ENCODE measurements at places on chromosomes 6 and 20. TPM values are rescaled to one million over a fixed set of nuclear protein-coding genes. Genes with fewer than 3 reads are reported as not detected.

- DNase-seq, result no peak
Observed at GRCh38 chr6:86331919-86332318, 605.4 kb upstream of the HTR1E start.

DNA sequence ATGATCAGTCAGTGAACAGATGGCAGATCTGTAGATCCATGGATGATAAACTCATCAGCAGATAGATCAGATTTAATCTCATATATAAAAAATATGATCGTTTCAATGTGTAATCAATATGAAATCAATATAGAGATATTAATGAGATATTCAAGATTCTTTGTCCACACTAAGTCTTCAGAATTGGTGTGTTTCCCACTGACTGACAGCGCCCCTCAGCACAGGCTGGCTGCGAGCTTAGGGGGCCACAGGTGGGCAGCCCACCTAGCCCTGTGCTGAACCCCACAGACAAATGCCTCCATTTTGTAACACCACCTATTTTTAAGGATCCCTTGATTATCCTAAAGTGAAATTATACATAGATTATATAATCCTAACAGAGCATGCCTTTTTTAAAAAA is 32.3 kb downstream of the FRMD1 start:
- no peak for DNase-seq

GRCh38 chr6:140083375-140083774 is 708.9 kb upstream of the CITED2 start:
- DNase-seq, result no peak

GRCh38 chr20:41499961-41500725 is 118.0 kb downstream of the CHD6 start:
- no peak for DNase-seq

- no peak for DNase-seq
Observed at GRCh38 chr6:34438705-34439104, 12.8 kb upstream of the RPS10 start.

DNA sequence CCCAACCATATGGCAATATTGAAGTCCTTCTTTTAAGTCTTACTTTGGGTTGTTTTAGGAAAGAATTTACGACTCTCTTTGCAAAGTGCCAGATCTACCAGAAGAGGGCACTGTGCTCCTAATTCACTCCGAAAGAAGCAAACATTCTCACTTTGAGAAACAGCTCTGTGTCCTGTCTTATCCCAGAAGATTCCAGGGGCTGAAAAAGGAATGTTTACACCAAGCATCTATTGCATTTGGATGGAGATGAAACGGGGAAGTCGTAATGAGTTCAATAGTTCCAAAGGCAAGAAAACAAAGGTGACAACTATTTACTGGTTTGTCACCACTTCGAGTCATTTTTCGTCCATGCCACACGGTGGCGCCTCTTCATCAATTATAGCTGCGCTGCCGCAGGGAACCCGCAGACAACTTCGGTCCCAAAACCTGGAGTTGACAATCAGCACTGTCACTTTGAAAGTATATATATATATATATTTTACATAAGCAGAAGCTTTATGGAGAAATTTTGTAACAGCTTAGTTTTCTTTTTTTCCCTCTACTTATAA is 121.6 kb downstream of the MOXD1 start:
- DNase-seq, result peak; percentile 62

DNA sequence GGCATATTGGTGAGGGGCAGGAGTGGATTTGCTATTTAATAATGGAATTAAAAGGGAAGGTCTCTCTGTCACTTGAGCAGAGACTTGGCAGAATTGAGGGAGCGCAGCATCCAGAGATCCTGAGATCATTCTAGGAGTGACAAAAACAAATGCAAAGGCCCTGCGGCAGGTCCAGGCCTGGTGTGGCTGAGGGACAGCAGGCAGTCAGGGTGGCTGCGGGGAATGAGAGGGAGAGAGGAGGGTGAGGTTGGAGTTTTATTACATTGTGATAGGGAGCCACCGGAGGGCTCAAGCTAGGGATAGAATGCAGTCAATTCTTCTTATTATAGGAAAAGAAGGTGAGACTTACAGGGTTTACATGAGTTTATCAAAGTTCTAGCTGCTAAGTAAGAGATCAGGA is 59.5 kb upstream of the PBOV1 start:
- no peak for DNase-seq

- DNase-seq, result no peak
Observed at GRCh38 chr6:170159022-170159965, 131.6 kb downstream of the DLL1 start.

DNA sequence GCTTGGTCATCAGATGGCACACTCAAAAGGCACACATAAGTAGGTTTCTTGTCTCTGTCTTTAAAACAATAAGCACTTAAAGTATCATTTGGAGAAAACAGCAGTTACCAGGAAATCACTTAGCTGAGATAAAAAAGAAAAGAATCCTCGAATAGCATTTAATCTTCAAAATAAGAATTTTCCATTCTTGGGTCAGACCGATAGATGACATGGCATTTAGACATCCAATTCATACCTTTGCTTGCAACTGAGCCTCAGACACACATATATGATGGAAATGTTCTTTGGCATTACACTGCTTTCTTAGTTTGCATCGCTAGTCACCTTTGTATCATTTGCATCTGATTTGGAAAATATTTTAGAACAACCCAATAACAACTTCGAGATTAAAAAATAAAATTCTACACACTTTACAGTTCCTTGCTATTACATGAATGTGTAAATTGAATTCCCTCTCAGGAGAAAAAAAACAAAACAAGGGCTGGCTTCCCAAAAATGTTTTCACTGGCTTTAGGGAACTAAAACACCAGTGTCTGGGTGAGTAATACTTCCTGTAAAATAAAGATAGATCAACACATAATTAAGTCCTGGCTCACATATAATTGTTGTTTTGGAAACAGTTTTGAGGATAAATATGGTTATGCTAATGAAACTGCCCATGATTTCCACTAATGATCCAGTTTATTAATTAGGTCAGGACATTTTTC is 1.3 kb upstream of the RNF217 start:
- no peak for DNase-seq

- DNase-seq, result no peak
Observed at GRCh38 chr6:37638414-37639341, 59.0 kb downstream of the MDGA1 start.

DNA sequence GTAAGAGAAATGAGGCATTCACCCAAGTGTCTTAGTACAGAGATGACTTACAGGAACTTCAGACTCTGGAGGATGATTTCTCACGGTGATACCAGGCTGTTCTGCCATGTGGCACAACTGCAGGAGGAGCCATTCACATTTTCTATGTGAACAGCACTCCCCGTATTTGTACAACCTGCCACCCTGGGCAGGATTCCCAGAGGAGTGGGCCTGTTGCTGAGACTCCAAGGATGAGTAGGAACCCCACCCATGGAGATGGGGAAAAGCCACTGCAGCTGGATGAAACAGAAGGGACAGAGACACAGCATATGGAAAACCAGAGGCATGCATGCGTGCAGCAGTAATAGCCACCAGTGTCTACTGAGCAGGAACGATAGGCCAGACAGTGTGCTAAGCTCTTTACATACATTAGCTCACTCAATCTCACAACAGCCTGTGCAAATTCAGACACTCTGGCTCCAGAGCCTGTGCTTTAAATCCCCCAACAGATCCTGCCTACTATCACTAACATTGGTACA is 48.0 kb upstream of the PTPRT start:
- DNase-seq, result no peak

- DNase-seq, result no peak
Observed at GRCh38 chr6:107235511-107235910, 120.2 kb upstream of the BEND3 start.

- no peak for DNase-seq
Observed at GRCh38 chr20:42961771-42962170, 227.9 kb downstream of the PTPRT start.

GRCh38 chr6:151325075-151326050 is 66.0 kb downstream of the ZBTB2 start:
- no peak for DNase-seq

- no peak for DNase-seq
Observed at GRCh38 chr20:25220810-25221591, 25.5 kb downstream of the ENTPD6 start.

DNA sequence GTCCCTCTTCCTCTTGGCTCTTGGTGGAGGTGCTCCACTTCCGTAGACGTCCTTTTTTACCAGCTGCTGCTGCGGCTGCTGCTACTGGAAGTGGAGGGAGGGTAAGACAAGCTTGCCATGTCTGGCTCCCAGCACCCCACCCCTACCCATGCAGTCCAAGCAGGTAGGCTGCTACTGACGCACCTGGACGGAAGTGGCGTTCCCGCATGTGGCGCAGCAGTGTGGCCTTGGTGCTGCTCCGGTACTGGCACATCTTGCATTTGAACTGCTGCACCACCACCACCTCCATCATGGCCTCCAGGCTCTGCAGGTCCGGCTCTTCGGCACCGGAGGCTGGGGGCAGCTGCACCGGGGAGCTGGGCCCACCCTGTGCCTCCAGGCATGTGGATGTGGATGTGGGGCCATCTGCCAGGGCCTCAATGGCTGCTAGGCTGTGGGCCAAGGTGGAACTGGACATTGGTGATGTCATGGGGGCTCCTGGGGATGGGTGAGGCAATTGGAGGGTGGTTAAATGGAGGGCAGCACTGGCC is 4.4 kb downstream of the ZNF335 start:
- DNase-seq, result no peak

- DNase-seq, result no peak
Observed at GRCh38 chr20:24738981-24739633, 210.0 kb upstream of the CST7 start.

DNA sequence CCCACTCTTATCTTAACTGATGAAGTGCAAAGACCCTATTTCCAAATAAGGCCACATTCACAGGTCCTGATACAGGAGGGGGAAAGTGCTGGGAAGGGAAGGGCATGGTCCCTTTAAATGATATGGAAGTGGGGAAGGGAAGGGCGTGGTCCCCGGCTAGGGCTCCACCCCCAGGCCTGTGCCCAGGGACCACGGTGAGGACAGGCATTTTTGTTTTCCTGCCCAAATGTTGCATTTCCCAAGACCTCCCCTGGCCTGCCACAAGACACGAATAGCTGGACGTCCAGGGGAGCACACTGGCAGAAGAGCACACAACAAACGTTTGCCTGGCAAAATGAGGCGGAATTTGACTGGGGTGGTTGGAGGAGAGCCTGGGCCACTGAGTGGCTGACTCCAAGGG is 16.1 kb upstream of the HFE start:
- no peak for DNase-seq

GRCh38 chr6:138576313-138576712 is 77.0 kb upstream of the NHSL1 start:
- DNase-seq, result no peak

GRCh38 chr20:1827974-1828785 is 67.0 kb upstream of the SIRPA start:
- DNase-seq, result no peak

- no peak for DNase-seq
Observed at GRCh38 chr20:35598476-35598875, 17.2 kb upstream of the SPAG4 start.

GRCh38 chr6:14149053-14149738 is 31.6 kb downstream of the CD83 start:
- no peak for DNase-seq

- DNase-seq, result no peak
Observed at GRCh38 chr6:142984386-142984785, 39.4 kb upstream of the HIVEP2 start.

- no peak for DNase-seq
Observed at GRCh38 chr6:40778918-40779317, 191.8 kb upstream of the LRFN2 start.

DNA sequence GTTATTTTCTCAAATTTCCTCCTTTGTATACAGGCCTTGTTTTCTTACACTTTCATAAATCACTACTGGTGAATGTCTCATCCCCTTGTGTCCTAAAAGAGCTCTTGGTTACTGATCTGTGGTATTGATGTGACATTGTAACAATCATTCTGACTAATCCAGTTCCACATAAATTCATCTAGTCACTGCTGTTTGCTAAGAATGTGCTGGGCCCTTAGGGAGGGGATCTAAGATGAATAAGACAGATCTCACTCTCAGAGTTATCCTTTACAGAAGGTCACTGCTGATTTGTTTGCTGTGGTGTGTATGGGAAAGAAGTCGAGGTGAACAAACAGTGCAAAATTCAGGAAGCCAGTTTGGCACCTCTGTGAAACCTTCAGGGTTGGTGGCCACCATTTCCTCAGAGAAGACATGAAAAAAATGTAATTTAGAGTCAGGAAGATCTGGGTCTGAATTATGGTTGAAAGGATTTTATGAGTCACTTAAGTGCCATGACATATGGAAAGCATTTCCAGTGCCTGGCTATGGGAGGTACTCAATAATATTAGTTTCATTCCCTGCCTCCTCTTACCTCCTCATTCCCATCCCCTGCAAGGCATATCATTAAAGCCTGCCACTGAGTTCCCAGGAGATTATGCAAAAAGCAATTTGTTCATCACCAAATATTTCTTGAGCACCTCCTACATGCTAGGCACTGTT is 121.8 kb downstream of the COL9A1 start:
- no peak for DNase-seq

GRCh38 chr6:16437095-16437494 is 198.7 kb downstream of the GMPR start:
- DNase-seq, result no peak

DNA sequence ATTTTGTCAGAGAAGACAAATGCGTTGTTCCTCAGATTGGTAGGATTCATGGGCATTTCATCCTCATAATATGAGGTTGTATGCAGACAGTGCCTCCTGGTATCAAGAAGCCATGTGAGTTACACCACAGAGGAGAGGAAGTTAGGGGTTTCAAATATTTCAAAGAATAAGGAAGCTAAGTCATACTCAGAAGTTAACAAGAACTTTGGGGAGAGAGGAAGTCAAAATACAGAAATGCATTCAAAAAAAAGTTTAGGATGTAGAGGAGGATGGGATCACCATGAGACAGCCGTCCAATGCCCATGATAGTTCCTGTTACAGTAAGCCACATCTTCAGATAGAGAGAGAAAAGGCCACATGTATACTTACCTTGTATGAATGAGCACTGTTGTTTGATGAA is 22.3 kb downstream of the HLA-DOB start:
- no peak for DNase-seq

The ADGB gene
- polyA plus RNA-seq, result not detected

The MICA gene
- 5.1 TPM for polyA plus RNA-seq

The GRM1 gene
- polyA plus RNA-seq, result not detected

The ADTRP gene
- 0.38 TPM for polyA plus RNA-seq

The NMBR gene
- 0.13 TPM for polyA plus RNA-seq

The PHIP gene
- polyA plus RNA-seq, result 25.5 TPM

The PSMB1 gene
- 117 TPM for polyA plus RNA-seq

The LRRC73 gene
- polyA plus RNA-seq, result 0.16 TPM

The BHLHE23 gene
- polyA plus RNA-seq, result not detected

The FRMD1 gene
- 0.24 TPM for polyA plus RNA-seq

Measured in forelimb muscle (tissue), 1 donor.